ENCODE measurements at places on chromosomes 5 and 9.

- H3K4me3 ChIP-seq: no peak overlapping the region
- no peak for DNase-seq
- no peak overlapping the region for H3K27ac ChIP-seq
- H3K36me3 ChIP-seq: no peaks in the 10 kb centered on the region
- H3K4me1 ChIP-seq: peaks cover 29% of the 10 kb centered on the region
- H3K27me3 ChIP-seq: no peaks in the 10 kb centered on the region
Observed at GRCh38 chr9:105858006-105858690, 163.8 kb downstream of the TMEM38B start.

DNA sequence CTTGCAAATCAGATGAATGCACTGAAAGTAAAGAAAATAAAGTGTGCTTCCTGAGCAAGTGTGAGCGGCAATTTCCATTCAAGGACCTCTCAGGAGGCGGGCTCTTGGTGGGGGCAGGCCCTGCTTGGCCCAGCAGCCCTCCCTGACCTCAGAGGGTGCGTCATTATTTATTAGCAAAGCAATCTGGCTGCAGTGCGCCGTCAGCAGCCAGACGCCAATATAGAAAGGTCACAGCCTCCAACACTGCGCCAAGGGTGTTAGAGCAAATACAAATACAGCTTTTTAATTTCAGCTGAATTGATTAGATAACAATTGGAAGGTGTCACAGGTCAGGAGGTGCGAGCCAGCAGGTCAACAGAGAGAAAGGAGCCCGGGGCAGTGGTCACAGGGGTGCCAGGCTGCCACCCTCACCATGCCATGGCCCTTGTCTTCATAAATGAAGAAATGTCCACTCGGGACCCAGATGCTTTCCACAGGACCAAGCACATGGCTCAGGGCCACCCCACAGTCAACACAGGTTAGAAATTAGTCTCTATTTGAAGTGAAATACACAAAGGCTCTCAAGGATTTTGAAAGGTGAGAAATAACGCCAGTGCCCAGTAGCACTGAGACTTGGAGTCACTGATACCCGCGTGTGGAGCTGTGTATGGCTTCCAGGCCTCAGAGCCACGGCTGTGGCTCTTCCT is 309.8 kb downstream of the IRX2 start:
- no peaks in the 10 kb centered on the region for H3K36me3 ChIP-seq
- DNase-seq: no peak
- no peak overlapping the region for H3K4me3 ChIP-seq
- H3K27me3 ChIP-seq: no peaks in the 10 kb centered on the region

DNA sequence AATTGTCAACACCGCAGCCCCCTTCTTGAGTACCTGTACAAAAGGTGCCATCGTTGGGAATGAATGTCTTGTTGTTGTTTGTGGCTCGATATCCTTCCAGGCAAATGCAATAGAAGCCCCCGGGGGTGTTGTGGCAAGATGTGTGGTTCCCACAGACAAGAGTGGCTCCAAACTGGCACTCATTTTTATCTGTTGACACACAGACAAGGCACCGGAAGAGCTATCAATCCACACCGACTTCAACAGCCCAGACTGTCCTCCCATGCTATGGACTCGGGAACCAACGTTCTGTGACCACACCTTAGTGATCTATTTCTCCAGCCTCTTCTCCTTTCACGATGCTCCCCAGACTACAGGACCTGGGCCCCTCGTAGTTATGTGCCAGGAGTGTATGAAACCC is 25.9 kb downstream of the SUSD1 start:
- peaks cover 14% of the 10 kb centered on the region for H3K4me1 ChIP-seq
- peak; percentile 10 for DNase-seq
- no peak overlapping the region for H3K27ac ChIP-seq
- no peaks in the 10 kb centered on the region for H3K36me3 ChIP-seq
- no peak overlapping the region for H3K4me3 ChIP-seq
- no peaks in the 10 kb centered on the region for H3K27me3 ChIP-seq

DNA sequence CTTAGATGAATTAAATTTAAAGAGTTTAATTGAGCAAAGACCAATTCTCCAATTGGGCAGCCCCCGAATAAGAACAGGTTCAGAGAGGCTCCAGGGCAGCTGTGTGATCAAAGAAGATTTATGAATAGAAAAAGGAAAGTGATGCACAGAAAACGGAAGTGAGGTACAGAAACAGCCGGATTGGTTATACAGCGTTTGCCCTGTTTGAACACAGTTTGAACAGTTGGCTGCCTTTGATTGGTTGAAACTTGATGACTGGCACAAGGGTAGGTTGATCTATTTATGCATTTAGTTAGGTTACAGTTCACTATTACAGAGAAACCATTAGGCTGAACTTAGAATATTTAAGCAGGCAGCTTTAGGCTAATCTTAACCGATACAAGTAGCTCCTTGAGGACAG is 29.5 kb downstream of the NIM1K start:
- H3K27me3 ChIP-seq: no peaks in the 10 kb centered on the region
- no peak overlapping the region for H3K4me3 ChIP-seq
- DNase-seq: peak; percentile 90
- peaks cover 7% of the 10 kb centered on the region for H3K36me3 ChIP-seq
